Aorta (tissue), 5 donors: ENCODE measurements at places on chromosomes 16 and 17.

- DNase-seq = no peak
Measured at GRCh38 chr17:61443475-61443882, 8.7 kb upstream of the TBX4 start.

DNA sequence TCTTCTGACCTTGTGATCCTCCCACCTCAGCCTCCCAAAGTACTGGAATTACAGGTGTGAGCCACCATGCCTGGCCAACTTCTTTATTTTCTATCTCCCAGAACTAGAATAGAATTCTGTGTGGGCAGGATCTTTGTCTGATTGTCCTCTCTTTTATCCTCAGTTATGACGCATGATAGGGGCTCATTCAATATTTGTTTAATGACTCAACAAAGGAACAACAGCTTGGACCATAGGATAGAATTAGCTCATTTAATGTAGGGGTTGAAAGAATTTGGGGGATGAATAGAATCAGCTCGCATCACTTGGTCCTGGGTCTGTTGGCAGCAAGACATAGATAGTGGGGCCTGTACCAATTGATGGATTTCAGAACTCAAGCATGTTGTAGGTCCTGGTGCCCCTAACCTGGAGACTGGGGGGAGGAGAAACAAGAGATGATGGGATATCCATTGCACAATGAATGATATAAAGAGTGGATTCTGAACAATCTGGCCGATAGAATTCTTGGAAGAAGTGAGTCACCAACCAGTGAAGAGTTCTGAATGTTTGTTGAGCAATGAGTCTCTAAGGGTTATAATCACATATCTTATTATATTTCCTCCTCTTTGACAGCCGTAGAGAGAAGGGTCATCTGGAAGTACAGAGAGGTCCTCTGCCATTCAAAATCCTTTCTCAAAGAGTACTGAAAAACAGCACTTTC, 250.2 kb downstream of the HS3ST4 start:
- no peak for DNase-seq

GRCh38 chr16:79422064-79422463, 178.5 kb downstream of the MAF start:
- no peak for DNase-seq

DNA sequence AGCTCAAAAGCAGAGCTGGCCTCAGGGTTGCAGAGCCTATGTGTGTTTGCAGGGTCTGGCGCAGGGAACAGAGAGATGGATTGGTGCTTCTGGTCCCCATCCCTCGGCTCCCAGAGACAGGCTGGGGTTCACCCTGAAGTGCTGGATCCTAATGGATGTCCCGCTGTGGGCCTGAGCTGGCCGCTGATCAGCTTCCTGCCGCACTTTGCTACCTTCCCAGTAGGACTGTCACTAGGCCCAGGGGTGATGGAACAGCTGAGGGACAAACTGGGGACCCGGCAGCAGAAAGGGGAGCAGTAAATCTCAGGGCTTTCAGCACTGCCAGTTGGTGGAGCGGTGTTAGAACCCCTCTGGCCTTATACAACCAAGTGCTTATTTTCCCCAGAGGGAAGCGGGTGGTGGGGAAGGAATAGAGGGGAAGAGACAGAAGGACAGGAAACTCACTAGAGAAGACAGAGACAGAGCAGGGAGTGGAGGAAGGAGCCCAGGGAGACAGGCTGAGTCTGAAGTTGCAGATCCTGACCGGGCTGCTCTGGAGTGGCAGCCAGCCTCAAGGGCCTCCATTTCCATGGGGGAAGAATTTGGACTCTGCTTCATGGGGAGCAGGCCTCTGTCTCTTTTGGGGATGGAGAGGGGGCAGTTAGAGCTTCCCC, 78.6 kb downstream of the MRM1 start:
- no peak for DNase-seq

DNA sequence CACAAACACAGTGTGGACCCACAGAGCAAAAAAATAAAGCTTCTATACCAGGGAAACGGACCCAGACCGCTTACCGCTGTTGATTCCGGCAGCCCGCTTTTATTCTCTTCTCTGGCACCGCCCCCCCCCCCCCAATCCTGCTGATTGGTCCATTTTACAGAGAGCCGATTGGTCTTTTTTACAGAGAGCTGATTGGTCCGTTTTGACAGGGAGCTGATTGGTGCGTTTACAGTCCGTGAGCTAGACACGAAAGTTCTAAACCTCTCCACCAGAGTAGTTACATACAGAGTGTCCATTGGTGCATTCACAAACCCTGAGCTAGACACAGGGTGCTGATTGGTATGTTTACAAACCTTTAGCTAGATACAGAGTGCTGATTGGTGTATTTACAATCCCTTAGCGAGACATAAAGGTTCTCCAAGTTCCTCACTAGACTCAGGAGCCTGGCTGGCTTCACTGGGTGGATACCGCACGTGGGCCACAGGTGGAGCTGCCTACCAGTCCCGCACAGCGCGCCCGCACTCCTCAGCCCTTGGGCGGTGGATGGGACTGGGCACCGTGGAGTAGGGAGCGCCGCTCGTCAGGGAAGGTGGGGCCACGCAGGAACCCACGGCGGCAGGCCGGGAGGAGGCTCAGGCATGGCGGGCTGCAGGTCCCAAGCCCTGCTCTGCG, 92.4 kb downstream of the HAPSTR1 start:
- DNase-seq = no peak

- peak; percentile 21 for DNase-seq
Measured at GRCh38 chr16:89018282-89019158, 41.5 kb upstream of the CBFA2T3 start.
